Activated gamma-delta T cell treated with anti-CD3 and anti-CD28 coated beads, Interleukin-2, amount 50 U/mL, for 16 hours (primary cell): ENCODE measurements at places on chromosomes 2 and 18.
A peak's percentile ranks its signal among the peaks of the same experiment; 100 is the strongest.

- DNase-seq, result no peak
Observed at GRCh38 chr2:212984129-212984528, 167.3 kb downstream of the IKZF2 start.

GRCh38 chr2:201116115-201116958 lies at the start of gene CFLAR:
TSS of gene CFLAR (plus strand) at chr2:201116164. CDS start at chr2:201129866, 13,702 bp downstream.
- peak; percentile 80 for DNase-seq

- no peak for DNase-seq
Observed at GRCh38 chr2:14577843-14578242, 54.7 kb upstream of the LRATD1 start.

GRCh38 chr2:2872309-2872617 lies 505.4 kb downstream of the EIPR1 start:
- DNase-seq, result no peak

DNA sequence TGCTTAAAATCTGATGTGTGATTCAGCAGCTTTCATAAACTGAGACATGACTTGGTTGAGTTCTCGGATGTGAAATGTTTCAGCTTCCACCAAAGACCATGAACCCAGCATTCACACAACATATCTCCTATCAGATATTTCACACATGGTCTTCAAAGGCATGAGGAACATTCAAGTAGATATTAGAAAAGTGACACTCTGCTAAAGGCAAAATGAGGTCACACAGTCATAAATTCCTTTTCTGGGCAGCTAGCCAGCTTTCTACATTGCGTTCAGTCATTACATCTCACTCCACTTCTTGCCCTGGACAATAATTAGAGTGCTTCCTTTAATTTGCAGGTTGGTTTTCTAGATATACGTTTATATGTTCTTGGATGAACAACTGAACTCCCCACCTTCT lies 96.7 kb downstream of the GAREM1 start:
- DNase-seq, result no peak

DNA sequence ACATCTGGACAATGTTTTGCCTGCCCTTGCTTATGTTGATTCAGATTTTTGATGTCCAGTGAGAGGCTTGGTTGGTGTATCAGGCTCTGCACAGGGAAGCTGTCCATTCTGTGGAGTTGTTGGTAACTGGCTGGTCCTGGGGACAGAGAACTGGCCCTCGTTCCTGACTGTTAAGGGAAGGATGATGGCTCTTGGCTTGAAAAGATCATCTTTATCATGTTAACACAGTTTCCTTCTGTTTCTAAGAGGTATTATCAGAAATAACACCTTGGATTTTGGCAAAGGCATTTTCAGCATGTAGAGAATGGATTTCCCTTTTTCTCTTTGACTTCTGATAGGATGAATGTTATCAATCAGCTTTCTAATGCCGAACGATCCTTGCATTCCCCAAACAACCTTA lies 19.3 kb downstream of the STK25 start:
- no peak for DNase-seq
